ENCODE measurements at places on chromosomes 1 and 21.

- DNase-seq: no peak
These were observed 40.7 kb upstream of the NEK7 start for GRCh38 chr1:198116069-198116468.

DNA sequence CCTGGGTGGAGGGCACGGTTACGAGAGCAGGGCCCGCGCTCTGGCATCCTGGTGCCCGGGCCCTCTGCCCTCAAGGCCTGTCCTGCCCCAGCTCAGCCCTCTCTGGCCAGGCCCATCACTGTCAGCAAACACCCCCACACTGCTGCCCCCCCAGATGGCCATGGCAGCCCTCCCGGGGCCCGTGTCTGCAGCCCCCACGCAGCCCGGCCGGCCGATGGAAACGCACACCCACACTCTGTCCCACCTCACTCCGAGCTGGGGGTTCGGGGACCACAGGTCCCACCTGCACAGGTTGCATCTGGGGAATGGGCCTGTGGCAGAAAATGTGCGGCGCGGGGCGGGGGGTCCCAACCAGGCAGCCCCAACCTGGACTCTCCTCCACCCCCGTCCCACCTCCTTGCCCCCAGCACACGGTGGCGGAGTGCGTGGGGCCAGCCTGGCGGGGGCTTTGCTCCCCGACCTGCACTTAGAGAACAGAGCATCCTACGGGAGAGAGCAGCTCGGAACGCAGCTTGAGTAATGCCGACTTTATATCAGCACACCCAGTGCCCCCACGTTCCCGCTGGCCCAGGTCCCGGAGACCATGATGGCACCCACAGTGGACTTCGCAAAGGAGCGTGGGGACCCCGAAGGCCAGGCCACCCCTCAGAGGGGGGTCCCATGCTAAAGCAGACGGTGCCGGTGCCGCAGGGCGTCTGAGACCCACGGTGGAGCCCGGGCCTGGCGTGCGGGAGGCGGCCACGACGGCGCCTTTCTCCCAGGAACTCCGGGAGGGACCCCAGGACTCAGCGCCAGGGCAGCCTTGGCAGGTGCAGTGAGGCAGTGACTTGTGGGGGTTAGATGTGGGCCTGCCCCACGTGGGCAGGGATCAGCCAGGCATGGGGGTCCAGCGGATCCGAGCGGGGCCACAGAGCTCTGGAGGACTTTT is 7.5 kb upstream of the RNF223 start:
- DNase-seq: no peak

- no peak for DNase-seq
These were observed 7.0 kb downstream of the PGM1 start for GRCh38 chr1:63600248-63600647.

DNA sequence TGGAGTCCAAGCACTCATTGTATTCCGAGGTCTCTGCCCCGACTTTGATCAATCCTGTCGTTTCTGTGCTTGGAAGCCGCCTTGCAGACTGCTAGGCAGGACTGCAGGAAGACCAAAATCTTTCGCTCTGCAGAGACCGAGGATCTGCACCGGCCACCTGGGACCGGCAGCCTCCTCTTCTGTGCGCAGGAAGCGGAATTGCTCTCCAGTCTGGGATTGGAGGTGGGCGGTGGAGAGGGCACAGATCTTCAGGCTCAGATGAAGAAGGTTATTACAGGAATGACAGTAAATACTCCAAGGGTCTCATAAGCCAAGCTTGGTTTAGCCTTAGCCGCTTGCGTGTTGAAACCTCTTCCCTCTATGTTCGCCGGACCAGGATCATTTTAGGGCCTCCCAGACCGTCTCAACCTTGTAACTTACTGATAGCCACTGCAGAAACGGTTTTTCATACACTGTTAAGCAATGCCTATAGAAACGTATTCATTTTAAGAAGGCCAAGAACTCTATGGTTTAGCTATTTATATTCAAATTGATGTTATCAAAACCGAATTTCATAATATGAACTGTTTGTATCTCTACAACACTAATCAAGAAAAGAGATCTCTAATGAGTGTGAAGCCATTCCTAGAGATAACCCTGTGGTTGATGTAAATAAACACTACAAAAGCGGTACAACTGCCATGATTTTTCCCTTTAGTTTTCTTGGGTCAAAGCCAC is 1.1 kb downstream of the MIA3 start:
- peak; percentile 24 for DNase-seq

DNA sequence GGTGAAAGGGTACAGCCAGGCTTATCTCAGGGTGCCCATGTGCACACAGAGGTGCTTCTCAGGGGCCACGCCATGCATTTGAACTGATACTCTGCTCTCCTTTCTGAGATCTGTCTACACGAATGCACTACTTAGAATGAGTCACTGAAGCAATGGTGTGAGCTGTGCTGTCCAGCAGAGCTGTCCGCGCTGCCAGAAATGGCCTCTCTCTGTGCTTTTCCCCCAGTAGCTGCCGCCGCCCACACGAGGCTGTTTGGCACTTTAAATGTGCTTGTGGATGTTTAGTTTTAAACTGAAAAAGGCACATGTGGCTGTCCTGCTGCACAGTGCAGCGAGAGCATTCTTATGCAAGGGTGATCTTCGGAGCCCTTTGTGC is 87.1 kb upstream of the COL6A1 start:
- no peak for DNase-seq

DNA sequence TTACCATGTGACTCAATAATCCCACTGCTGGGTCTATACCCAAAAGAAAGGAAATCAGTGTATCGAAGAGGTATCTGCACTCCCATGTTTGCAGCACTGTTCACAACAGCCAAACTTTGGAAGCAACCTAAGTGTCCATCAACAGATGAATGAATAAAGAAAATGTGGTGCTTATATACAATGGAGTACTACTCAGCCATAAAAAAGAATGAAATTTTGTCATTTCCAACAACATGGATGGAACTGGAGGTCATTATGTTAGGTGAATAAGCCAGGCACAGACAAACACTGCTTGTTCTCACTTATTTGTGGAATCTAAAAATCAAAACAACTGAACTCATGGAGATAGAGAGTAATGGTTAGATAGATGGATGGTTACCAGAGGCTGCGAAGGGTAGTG is 79.3 kb downstream of the KIAA0319L start:
- DNase-seq: no peak

- DNase-seq: no peak
These were observed 20.6 kb upstream of the PLEKHA6 start for GRCh38 chr1:204380293-204380831.

GRCh38 chr1:53737648-53738204 is 1.2 kb downstream of the GLIS1 start:
- DNase-seq: peak; percentile 10

DNA sequence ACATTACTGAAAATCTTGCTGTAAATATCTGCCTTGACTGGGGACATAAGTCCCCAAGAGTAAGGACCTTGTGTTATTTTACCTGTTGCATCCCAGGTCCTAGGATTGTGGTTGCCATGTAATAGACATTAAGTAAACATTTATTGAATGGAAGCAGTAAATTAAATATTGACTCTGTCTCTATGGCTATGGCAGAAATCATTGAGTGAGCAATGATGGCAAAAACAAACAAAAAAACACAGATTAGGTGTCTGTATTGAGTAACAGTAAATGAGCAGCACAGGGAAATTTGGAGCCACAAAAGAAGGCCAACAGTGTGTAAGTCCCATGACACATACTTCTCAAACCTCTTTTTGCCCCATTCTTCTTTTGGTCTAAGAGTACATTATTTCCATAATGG is 240.4 kb downstream of the NFIA start:
- peak; percentile 41 for DNase-seq

DNA sequence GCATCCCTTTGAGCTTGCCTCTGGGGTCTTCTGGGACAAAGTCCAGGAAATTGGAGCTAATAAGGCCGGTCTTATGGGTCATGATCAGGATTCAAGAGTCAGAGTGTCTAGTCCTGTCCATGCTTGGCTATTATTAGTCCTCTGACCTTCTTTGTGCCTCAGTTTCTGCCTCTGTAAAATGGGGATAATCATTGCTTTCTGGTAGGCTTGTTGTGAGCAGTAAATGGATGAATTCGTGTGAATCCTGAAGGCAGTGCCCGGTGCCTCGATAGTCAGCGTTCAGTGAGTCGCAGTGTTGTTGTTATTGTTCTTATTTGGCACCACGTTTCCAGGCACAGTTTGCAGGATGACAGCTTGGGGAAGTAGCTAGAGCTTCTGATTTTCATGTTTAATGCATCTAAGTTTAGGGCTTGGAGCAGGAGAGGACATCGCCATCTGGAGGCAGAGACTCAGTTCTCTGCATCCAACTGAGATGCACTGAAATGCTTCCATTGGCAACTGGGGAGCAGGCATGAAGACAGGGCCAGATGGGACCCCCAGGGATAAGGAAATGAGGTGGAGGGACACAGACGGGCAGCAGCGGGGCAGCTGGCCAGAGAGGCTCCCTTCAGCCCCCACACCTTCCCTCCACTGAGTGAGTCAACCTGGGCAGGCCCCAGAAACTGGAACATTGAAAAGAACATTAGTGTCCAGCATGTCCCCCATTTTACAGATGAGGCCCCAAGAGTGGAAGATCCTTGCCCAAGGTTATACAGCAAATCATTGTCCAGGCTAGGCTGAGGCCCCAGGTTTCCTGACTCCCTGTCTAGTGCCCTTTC is 160.3 kb downstream of the PTPRU start:
- no peak for DNase-seq

GRCh38 chr1:10791105-10791951 is 5.1 kb downstream of the CASZ1 start:
- no peak for DNase-seq

- DNase-seq: no peak
These were observed 127.8 kb downstream of the TMEM53 start for GRCh38 chr1:44546403-44547053.

DNA sequence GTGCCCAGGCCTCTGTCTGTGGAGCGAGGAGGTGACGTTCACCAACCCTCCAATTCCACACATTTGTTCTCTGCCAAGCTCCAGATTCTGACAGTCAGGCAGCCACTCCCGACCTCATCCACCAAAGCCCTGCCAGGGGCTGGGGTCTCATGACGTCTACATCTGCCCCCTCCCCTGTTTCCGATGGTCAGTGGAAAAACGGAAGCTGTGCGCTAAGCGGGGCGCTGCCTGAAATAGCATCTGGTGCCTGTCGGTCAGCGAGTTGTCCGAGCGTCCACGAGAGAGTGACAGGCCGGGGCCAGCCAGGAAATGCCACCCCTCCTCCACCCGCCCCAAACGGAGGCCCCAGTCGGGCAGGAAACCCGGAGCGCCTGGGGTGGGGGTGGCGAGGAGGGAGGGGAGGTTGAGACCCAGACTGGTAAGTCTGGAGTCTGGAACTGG is 3.2 kb upstream of the TAL1 start:
- no peak for DNase-seq

DNA sequence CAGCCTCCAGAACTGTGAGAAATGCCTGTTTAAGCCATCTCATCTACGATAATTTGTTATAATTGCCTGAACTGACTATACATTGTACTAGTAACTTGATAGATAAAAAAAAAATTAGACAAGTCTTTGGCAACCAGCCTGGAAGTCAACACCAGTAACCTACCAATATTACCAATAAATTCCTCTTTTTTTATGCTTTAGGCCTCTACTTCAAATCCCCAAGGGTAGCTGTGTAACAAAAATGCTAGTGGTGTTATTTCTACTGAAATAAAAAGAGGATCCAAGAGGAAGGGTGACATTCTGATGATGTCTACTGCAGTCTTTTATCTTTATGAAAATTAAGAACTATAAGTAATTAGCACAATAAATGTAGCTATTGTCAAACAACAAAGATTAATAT is 151.7 kb upstream of the SAMSN1 start:
- DNase-seq: no peak

DNA sequence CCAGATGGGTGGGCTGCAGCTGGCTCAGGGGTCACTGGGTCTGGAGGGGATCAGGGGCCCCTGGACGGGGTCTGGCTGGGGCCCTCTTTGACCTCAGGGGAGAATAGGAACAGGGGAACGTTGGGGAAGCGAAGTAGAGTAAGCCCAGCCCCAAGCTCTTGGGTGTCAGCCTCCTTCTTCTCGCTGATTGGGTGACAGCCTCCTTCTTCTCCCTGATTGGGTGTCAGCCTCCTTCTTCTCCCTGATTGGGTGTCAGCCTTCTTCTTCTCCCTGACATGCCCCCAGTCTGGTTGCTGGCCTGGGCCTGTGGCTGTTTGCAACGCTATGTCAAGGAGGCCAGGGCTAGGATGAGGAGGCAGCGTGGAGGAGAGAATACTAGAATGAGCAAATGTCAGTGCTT is 76.7 kb upstream of the CASZ1 start:
- no peak for DNase-seq

DNA sequence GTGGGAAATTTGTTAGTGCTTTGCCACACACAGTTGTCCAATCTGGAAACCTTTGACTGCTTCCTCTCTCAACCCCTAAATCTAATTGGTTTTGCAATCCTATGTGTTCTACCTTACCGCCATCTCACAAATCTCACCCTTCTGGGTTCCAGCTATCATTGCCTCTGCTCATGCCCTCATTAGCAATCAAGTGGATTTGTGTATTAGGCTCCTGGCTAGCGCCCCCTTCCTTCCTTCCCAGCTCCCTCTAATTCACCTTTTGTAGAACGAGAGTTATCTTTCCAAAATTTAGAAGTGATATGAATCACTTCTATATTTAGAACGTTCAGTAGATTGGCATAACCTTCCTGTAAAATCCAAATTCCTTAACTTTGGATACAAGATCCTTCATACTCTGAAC is 18.6 kb downstream of the FMO1 start:
- no peak for DNase-seq

DNA sequence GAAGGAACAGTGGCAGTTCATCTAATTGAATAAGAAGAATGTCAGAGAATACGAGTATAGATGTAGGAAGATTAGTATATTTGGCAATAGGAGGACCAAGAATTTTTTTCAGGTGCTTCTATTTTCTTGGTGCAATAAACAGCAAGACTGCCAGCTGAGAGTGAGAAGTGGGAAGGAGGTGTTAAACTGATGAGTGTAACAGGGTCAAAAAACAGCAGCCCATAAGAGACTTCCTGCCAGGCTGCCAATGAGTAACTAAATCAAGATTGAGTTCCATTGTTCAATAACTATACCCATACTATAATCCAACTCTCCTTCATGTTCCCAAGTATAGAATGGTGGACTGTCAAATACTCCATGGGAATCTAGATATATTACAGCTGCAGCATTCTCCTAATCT is 28.7 kb downstream of the LYST start:
- no peak for DNase-seq

DNA sequence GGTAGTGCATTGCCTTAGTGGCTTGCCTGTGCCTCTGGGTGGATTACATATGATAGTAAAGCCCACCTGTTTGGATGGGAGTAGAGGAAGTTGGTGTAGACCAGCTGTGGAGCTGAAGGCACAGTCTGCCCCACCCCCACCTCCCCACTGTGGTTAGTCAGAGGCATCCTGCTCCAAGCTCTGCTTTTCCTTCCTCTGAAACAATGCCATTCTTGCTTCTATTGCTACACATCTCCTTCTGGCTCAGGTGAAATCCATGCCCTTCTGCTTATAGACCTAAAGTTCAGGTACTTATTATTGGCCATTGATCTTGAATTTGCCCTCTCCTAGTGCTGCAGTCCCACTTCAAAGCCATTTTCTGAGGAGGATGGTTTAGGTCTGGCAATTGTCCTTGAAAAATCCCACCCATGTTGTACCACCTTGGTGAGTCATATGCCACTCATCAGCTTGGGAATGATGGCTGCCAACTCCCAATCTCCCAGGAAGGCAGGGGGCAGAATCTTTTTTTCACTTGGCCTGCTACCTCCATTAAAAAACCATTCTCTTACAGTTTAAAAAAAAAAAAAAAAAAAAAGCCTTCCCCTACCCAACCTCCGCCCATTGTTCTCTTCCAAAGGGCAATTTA is 6.7 kb upstream of the TXLNA start:
- no peak for DNase-seq

GRCh38 chr1:177448036-177448615 is 277.4 kb downstream of the BRINP2 start:
- DNase-seq: no peak

GRCh38 chr1:94438692-94439276 is 20.6 kb downstream of the ABCD3 start:
- DNase-seq: no peak
